ENCODE measurements at places on chromosomes 4 and X.

- DNase-seq = no peak
- H3K27ac ChIP-seq = peak overlapping the region; percentile 84
- peaks cover 5% of the 10 kb centered on the region for H3K27me3 ChIP-seq
- H3K4me3 ChIP-seq = peak overlapping the region; percentile 62
- H3K36me3 ChIP-seq = peaks cover 6% of the 10 kb centered on the region
These were observed 22.4 kb downstream of the GAB1 start for GRCh38 chr4:143358923-143359643.

DNA sequence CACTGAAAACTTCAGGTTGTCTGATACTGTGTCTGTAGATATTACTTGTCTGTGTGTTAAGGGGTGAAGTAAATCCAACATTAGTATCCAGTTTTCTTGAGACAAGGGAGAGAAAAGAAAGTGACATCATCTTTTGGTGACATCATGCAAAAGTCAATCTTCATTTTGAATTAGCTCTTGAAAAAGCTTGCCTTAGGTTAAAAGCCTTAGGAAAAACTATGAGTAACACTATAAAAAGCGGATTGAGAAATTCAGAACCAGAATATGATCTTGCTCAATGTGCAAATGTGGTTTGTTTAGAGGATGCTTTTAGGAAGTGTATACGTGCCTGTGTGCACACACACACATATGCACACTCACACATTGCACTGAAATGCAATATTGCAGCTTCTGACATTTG, 345.8 kb upstream of the CASK start:
- H3K36me3 ChIP-seq = peaks cover 4% of the 10 kb centered on the region
- no peak overlapping the region for H3K4me3 ChIP-seq
- DNase-seq = no peak
- no peak overlapping the region for H3K27ac ChIP-seq

DNA sequence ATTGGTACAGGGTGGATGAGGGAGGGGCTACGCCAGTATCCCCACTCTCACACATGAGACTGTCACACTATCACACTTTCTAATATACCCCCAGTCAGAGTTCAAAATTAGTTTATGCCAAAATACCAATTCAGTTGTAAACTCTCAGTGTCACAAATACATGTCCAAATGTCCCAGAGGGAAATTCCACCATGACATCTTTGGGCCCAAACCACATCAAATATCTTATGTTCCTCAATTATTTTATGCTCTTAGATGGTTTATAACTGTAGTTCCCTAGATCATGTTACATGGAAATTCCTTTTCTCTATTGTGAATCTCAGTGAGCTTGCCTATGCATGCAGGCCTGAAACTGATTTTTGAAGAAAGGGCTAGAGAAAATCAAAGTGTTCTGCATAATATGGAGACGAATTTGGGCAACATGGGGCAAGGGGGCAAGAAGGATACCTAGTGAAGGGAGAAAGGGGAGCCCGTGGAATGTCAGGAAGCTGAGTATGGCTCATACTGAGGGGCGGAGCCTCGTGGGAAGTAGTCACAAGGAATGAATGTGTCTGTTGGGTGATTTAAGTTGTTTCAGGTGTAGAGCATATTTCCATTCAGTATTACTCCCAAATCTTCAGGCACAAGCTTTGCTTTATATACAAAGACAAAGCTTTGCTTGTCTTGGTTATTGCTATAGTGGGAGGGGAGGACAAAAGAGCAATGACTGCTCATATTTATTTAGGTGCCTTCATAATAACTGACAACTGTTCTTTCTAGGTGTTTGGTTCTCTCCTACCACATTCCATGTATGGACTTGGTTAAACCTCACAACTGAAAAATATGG, 40.8 kb downstream of the CLNK start:
- no peak overlapping the region for H3K27ac ChIP-seq
- H3K4me3 ChIP-seq = no peak overlapping the region
- H3K27me3 ChIP-seq = no peaks in the 10 kb centered on the region

DNA sequence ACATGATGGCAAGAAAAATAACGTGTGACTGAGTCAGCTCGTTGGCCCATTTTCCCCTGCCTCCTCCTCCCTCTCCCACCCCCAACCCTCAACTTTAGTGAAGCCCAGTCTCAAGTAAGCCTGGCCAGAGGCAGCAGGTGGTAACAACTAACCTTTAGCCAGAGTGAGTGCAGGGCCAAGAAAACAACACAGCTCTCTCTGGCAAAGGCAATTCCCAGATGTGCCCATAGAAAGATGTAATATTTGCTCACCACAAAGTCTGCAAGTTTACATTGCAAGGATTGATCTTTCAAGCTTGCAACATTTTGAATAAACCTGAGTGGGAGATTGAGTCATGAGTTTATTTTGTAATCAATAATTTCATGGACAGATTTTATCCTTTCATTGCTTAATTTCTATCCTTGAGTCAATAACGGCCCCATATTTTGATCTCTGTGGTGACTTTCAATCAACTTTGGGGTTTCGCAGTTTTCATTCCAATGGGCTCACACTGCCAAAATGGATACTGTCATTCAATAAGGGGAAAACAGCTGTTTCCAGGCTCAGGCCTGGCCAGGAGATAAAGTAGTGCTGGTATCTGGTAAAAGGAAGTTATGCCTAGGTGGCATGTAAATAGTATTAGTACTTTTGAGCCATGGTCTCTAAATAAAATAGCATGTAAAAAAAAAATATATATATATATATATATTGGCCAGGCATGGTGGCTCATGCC, 130.7 kb upstream of the TMEM164 start:
- no peak overlapping the region for H3K27ac ChIP-seq
- no peaks in the 10 kb centered on the region for H3K36me3 ChIP-seq
- H3K4me3 ChIP-seq = no peak overlapping the region
- no peaks in the 10 kb centered on the region for H3K4me1 ChIP-seq
- peaks cover 2% of the 10 kb centered on the region for H3K27me3 ChIP-seq

GRCh38 chr4:147853706-147854105, 121.8 kb downstream of the ARHGAP10 start:
- H3K27me3 ChIP-seq = peaks cover 9% of the 10 kb centered on the region
- no peak overlapping the region for H3K4me3 ChIP-seq
- H3K4me1 ChIP-seq = no peaks in the 10 kb centered on the region
- no peak overlapping the region for H3K27ac ChIP-seq
